ENCODE measurements at places on chromosomes 16 and 17.
A peak's percentile ranks its signal among the peaks of the same experiment; 100 is the strongest.

GRCh38 chr17:13962716-13963240 is 106.5 kb upstream of the COX10 start:
- DNase-seq = no peak

- no peak for DNase-seq
Measured at GRCh38 chr17:77072670-77073069, 68.1 kb upstream of the SEC14L1 start.

DNA sequence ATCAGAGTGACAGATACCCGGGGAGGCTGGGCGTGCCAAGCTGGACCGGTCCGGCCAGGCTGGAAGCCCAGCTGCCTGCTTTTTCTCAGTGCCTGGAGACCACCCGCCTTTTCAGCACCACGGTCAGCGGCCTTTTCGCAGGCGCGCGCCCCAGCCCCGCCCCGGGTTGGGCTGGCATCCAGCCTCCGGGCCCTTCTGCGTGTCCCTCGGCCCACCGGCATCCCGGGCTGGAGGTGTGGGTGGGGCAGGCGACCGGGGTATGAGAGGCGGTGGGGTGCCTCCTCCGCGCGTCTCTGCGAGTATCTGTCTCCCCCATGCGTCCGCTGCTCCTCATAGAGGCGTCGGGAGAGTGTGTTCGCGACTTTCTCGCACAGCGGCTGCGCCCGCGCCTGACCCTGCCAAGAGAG is 102.5 kb downstream of the MRM1 start:
- no peak for DNase-seq

GRCh38 chr17:18994631-18995030 is 9.9 kb downstream of the FAM83G start:
- no peak for DNase-seq

- DNase-seq = peak; percentile 14
Measured at GRCh38 chr16:79261481-79261940, 339.0 kb downstream of the MAF start.

DNA sequence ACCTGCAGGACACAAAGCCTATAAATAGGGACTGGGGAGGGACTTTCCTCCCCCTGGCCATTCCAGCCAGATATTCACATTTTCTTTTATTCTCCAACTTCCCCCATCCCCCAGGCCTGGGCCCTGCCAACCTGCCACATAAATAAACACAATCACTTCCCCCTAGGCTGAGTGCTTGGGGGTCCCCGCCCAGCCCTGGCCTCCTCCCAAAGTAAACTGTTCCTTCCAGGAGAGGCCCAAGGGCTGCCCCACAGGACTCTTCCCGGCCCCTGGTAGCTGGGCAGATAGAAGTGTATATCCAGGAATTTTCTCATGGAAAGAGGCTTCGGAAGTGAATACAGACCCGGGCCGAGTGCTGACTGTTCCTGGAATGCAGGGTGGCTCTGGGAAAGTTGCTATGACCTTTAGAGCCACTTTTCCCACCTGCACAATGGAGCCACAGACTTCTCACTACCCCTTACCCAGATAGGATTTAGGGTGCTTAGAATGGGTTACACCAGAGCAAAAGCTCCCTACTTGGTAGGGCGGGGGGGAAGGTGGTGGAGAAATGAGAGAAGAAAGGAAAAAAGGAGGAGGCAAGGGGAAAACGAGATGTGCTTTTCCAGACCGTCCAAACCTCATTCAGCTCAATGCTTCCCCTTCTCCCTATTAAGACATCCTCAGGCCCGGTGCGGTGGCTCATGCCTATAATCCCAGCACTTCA is 8.5 kb downstream of the CSF3 start:
- no peak for DNase-seq

DNA sequence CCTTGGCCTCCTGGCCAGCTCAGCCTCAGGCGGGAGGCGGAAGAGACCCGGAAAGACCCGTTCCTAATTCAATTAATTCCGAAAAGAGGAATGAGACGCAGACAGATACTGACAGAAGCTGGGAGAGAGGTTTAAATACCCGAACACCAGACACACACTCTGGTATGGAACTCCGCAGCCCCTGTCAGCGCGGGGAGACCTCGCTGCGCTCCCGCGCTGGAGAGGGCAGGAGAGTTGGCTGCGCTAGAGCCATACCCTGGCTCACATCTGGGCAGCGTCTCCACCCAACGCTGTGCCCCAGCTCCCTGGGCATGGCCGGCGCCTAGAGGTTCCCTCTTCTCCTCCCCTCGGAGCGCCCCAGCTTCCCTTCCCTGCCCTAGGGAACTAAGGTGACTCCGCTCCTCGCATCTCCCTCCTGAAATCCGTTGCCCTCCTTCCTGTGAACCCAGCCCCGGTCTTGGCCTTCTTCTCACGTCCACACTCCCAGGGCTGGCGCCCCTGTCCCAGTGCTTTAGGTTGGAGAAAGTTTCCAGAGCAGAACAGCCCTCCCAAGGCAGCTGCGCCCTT is 8.0 kb downstream of the NEUROD2 start:
- DNase-seq = no peak

DNA sequence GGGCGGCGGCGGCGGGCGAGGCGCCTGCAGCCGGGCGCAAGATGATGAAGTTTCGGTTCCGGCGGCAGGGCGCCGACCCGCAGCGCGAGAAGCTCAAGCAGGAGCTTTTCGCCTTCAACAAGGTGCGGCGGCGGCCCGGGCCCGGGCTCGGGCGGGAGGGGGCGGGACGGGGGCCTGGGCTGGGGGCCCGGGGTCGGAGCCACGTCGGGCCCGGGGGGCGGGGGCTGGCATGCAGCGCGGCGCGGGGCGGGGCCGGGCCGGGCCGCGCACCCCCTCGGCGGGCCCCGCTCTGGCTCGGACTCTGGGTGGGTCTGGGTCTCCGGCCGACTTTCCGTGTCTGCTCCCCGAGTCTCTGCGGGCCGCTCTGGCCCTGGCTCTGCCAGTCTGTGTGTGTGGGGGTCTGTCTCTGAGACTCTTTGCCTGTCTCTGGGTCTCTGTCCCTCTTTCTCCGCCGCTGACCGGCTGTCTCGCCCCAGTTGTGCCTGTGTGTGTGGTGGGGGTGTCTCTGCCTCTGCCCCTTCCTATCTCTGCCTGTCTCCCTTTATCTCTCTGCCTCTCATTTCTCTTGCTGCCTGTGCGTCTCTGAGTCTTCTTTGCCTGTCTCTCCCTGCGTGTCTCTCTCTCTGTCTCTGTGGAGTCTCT is 328 bp downstream of the LLGL1 start:
- DNase-seq = no peak

DNA sequence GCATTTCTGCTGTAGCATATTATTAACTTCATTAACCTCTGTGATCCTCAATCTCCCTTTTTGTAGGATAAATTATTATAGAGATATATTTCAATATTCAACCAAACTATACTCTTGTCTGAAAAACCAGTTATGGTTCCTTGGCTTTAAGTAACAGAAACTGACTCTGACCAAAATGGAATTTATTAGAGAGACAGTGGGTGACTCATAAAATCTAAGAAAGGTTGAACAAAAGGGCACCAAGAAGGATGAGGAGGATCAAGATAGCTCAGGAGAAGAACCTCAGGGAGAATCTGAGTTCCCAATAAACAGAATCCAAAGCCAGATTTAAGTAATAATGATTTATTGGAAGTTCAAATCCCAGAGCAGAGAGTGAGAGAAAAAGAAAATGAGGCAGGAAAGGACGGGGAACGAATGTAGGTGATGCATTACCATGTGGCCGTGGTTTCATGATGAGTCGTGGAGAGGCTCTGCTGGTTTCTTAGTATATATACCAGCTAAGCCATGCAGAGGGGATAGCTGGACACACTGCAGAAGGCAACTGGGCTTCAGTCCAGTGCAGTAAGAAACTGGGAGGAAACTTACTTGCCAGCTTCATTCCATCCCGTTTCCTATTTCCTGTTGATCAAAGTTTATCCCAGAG is 151.5 kb upstream of the GOT2 start:
- no peak for DNase-seq

DNA sequence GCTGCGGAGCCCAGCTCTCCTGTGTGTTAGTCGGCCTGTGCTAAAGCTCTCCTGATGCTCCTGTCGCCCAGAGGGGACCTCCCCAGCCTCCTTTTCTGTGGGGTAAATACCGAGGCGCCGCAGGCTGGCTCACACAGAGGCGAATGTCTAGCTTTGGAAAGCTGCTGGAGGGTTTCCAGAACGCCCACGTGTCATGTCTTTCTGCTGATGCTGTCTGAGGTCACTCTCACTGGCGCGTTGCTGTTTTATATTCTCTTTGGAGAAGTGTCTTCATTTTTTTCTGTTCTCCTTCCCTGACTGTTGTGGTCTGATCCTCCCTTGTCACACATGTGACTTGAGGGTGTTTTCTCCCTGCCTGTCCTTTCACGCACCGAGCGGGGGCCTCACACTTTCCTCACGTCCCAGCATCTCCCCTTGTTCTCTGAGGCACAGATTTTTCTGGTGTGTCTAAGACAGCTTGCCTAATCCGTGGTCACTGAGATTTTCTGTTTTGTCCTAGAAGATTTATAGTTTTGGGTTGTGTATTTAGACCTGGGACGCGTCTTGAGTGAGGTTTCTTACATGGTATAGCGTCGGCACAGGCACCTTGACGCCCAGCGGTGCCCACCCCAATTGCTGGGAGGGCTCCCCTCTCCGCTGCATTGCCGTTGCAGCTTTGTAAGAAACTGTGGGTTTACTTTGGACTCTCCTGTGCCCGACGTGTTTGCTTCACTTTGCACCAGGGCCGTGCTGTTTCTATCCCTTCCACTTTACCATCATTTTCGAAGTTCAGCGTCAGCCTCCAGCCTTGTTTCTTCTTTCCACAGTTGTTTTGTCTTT is 92.1 kb upstream of the ZNF750 start:
- DNase-seq = no peak

DNA sequence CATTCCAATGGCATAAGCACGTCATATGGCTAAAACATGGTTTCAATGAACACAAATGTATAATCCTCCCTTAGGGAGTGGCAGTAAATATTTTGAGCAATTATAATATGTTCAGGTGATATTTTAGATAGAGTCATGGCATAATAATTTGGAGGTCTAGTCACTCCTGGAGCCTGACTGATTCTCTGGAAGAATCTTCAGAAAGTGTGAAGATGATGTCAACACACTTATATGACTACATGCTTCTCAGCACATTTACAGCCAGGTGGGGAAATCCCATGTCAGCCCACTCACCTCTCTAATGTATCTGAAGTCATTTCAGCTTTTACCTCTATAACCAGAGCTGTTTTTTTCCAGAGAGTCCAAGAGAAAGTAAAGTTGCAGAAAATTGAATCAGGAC is 474.8 kb downstream of the SHISA9 start:
- DNase-seq = no peak

GRCh38 chr16:10862438-10862837 is 14.6 kb upstream of the CIITA start:
- no peak for DNase-seq
